ENCODE measurements at places on chromosomes 16 and 17.

DNA sequence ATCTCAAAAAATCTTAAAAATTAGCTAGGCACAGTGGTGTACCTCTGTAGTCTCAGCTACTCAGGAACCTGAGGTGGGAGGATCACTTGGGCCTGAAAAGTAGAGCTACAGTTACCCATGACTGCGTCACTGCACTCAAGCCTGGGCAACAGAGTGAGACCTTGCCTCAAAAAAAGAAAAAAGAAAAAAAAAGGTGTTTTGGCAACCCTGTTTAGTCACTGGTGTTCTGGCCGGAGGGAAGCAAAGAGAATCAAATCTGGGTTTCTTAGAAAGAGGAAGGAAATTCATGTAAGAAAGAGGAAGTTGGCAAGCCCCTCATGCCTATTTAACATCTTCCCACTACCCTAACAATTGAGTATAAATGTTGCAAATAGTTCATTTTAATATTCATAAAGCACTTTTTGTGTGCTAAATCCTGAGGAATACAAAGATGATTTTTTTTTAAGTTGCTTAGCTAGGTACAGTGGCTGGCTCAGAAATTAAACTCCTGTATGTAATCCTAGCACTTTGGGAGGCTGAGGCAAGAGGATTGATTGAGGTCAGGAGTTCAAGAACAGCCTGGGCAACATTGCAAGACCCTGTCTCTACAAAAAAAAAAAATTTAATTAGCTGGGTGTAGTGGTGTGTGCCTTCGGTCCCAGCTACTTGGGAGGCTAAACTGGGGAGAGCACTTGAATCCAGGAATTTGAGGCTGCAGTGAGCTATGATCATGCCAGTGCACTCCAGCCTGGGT, 6.5 kb upstream of the USP32 start:
- DNase-seq: no peak

- peak; percentile 12 for DNase-seq
These were observed 20.4 kb upstream of the WDR45B start for GRCh38 chr17:82668631-82669099.

- DNase-seq: peak; percentile 4
These were observed 1.4 kb downstream of the TEN1 start for GRCh38 chr17:75980188-75981018.

DNA sequence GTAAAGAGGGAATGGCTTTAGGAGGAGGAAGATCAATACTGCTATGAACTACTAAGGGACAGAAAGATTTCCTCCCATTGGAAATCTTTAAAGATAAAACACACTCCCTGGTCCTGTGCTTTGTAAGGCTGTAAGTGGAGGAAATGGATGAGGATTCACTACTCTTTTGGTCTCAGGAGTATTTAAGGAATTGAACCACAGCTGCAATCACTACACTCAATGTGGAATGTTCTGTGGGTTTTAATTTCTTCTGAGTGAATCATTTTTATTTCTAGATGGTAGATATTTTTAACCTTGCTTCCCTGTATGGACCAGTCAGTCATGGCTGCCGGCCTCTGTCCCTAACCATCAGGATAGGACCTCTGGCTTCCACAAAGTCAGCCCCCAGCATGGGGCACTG, 65.6 kb downstream of the SDR42E1 start:
- no peak for DNase-seq

- no peak for DNase-seq
These were observed 394.1 kb upstream of the TNRC6C start for GRCh38 chr17:77564278-77564920.

GRCh38 chr16:52487849-52488457, 59.0 kb downstream of the TOX3 start:
- no peak for DNase-seq

DNA sequence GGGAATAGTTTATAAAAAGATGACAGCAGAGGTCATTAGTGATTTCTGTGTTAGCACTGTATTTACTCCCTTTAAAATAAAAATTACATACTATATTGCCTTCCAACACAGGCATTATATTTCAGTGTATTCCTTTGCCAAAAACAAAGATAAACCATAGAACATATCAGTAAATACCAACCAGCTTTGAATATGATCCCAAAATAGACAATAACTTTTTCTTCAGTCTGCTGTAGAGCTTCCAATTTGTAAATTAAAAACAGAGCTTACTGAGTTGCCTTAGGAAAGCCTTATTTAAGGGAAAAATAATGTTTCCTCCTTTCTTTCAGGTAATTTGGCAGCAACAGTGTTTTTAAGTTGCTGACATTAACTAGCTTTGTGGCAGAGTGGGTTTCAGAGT, 352.1 kb upstream of the TBX2 start:
- DNase-seq: no peak

- DNase-seq: no peak
These were observed 86.5 kb downstream of the ENGASE start for GRCh38 chr17:79160980-79161636.

DNA sequence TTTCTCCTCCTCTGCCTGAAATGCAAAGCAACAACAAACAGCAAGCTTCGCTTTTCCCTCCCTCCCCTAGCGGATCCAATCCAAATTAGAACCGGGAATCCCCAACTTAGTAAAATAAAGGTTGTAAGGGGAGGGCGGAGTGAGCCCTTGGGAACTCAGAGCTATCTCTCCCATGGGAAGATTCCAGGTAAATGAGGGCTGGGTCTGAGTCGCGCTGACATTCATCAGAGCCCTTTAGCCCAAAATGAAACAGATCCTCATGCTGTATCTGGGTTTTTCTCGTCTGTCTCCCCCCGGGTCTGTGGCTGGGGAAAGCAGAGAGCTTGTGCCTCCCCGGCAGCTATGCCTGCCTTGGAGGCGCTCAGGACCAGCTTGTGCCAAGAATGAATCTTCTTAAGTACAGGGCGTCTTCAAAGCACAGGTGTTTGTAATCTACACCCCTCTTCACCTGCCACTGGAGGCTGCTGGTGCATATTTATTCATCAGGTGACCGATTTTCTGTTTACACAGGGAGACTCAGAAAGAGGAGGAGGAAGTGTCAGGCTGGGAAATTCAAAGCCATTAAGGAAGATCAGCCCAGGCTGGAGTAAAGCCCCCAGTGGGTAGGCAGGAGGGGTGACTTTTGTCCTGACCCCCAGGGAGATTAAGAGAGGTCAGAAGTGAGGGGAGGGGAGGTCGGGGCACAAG, 55.0 kb upstream of the GSE1 start:
- DNase-seq: peak; percentile 78

GRCh38 chr17:58254803-58255202, 16.4 kb downstream of the LPO start:
- peak; percentile 17 for DNase-seq

GRCh38 chr16:68907781-68908181, 64.5 kb downstream of the TANGO6 start:
- DNase-seq: no peak

DNA sequence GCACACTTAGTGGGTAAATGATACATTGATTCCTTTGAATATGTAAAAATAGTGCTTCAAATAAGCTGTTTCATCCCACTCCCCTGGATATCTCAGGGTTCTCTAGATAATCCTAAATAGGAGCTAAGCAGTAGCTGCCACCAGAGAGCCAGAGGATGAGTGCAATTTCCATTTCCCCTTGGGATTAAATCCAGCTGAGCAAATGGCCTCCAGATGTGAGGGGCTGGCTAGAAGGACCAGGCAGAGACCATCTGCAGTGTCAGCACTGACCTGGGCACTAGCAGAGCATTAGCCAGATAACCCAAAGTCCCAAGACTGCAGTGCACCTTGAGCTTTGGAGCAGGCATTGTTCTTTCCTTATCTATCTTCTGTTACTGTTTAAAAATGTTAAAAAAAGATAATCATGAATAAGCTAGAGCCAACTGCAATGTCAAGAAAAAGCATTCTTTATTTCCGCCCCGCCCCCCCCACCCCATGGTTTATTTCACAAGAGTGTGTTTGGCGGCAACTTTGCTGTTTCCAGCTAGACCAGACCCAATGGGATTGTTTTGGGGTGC, 19.5 kb downstream of the GPR179 start:
- DNase-seq: no peak

GRCh38 chr16:15536843-15537242, 102.5 kb downstream of the BMERB1 start:
- peak; percentile 71 for DNase-seq

- DNase-seq: no peak
These were observed 2.1 kb upstream of the CEP295NL start for GRCh38 chr17:78905116-78905515.

DNA sequence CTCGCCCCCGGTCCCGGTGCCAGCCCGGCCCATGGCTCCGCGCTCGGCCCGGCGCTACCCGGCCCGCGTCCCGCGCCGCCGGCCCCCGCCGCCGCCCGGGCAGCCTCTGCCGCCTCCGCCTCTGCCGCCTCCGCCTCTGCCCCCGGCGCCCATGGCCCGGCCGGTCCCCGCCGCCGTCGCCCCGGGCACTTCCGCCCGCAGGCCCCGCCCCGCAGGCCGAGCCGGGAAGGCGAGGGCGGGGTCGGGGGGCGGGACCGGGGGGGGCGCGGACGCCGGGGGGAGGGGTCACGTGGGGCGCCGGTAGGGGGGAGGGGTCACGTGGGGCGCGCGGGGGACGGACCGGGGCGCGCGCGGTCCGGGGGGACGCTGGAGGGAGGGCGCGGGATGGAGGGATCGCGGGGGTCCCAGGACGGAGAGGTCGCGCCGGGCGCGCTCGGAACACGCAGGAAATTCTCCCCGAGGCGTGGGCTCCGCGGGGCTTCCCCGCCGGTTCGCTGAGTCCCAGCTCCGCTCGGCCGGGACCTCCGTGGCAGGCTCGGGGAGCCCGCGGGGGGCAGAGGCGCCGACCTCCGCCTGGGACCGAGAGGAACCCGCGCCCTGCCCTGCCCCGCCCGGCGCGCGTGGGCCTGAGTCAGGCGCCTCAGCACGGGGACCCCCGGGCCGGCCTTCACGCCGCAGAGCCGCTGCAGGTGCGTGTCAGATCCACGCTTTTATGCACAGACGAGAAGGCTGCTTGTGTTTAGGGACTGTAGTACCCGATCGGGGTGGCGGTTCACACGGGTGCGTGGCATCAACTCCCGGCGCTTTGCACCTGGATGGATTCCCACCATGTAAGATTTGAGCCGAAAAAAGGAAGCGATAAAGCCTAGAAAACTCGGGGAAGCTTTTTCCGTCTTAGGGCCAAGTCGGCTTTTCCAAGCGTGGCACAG, at the start of gene PGAP6:
TSS of gene PGAP6 (minus strand) at position 190 of the 929 bp plus-strand sequence. CDS start at position 33, 157 bp downstream.
- DNase-seq: peak; percentile 74

DNA sequence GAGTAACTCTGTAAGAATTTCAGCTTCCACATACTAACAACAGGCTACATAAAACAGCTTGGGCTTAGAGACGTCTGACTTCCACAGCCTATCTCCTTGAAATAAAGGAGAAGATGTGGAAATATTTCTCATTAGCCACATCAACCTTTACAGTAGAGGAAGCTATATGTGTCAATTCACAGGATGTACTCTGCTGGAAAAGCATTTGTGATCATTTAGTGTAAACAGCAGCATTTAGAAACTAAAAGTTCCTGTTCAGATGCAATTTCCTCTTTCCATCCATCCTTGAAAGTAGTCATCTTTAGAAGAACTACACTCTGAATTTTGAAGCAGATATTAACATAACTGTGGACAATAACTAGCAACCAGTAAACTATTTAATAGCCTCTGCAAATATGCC, 46.2 kb downstream of the XPO6 start:
- DNase-seq: no peak

DNA sequence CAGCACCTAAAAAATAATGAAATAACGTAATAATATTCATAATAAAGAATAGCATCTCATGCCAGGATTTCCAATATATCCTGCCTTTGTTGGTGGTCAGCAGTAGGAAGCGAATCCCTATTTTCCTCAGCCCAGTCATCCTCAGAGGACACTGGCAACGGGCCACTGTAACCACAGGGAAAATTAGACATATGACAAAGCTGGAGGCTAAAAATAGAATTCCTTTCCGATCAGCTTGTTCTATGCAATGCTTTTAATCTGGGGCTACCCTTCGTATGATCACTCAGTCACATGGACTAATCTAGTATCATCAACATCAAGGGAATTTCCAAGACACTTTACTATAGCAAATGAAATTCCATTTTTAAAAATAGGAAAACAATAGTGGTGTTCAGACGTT, 246.9 kb upstream of the KCNJ16 start:
- no peak for DNase-seq

DNA sequence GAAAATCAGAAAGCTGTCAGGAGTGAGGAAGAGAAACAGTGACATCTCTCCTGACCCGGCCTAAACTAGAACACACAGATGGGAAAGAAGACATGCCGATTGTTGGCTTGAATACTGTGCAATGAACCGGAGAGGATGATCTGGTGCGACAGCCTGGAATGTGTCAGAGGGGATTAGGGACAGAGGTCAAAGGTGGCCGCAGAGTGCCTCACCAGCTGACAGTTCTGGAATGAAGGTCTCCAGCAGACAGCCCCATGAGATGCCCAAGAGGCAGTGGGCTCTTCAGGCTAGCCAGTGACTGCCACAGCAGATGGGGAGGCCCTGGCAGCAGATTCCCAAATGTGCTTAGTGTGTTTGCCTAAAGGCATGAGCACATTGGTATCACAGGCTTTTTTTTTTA, 623.2 kb downstream of the CDH8 start:
- DNase-seq: no peak

- no peak for DNase-seq
These were observed 56.9 kb upstream of the LGALS9 start for GRCh38 chr17:27573971-27574525.

GRCh38 chr17:19386974-19387920, at the start of gene MFAP4:
MFAP4 (minus strand) TSS chr17:19387190; CDS start chr17:19387155, 35 bp downstream.
- no peak for DNase-seq

- peak; percentile 40 for DNase-seq
These were observed 1.4 kb downstream of the ZNF668 start for GRCh38 chr16:31072540-31073141.

DNA sequence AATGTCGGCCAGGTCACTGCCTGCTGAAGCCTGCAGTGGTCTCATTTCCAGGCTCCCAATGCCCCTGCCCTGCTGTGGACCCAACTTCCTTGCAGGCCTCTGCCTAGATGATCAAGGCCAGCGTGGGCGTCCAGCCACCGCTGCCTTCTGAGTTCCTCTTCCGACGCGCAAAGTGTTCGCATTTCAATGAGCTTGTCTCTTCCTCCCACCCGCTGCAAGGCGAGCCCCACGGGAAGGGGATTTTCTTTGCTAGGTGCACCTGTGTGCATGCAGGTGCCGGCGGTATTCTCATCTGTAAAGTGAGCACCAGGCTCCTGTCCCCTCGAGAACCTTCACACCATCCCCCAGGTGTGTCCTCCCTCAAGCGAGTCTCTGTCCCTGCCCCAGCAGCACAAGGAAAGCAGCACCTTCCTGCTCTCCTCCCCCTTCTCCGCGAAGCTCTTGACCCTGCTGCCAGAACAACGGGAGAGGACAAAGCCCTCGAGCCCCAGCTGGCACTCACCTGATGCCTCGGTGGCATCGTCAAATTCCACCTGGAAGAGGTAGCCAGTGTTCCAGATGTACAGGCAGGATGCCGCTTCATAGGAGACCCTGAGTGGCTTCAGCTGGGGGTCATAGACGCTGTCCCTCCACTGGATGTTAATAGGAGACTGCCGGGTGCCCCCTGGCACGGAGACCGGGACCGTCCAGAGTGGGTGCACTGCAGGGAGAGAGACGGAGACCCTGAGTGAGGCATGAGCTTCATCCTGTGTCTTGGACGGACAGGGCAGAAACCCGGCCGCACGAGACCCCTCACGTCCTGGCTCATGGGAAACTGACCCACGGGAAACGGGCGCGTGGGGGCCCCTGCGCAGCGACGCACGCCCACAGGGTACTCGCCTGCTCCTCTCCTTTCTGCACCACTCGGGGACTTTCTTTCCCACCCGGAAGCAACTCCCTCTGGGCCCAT, 9.8 kb downstream of the CA5A start:
- peak; percentile 49 for DNase-seq

Data from NCI-H146 (cell line).